Hematopoietic multipotent progenitor cell (in vitro differentiated cells): ENCODE measurements at places on chromosomes 11 and 22.

DNA sequence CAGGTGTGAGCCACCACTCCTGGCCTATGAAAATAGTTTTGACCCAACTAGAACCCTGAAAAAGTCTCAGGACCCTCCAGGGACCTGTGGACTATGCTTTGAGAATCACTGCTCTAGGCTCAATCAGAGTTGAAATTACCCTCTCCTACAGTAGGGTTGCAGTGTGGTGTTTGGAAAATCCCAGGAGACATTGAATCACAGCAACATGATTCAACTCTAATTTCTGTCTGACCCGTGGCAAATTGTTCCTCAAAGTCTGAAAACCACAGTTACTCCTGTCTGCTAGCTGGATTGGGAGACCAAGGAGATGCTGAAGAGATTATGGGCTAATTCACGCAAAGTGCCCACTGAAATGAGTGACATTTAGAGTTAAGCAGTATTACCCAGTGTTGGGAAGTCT lies 5.4 kb upstream of the MTMR3 start:
- no peak for DNase-seq

GRCh38 chr22:49704345-49705215 lies 123.1 kb downstream of the BRD1 start:
- DNase-seq: no peak

DNA sequence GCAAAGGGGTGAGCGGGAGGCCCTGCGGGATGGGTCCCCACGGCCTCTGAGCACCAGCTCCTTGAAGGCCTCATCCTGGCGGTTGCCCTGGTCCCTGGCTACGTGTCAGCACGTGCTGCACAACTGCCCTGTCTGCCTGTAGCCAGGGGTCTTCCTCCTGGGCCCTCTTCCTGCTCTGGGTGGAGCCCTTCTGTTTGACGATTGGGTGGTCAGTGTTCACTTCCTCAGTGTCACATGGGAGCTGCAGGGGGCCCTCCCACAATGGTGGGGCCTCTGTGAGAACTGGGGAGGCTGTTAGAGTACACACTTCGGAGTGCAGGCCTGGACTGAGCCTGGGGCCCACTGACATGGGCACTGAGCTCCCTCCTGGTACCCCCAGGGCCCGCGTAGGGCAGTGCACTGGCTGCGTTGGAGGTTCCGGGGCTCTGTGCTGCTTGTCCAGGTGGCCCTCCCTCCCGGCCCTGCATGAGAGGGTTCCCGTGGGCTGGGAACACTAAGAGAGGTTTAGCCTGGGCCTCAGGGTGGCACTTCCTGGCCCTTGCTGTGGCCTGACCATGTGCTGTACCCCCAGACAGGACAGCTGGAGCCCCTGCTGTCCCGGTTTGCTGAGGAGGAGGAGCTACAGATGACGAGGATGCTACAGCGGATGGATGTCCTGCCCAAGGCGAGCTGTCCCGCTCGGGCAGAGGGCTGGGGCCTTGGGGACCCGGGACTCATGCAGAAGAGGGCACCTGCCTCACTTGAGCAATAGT lies 13.8 kb downstream of the DGCR6L start:
- DNase-seq: no peak

DNA sequence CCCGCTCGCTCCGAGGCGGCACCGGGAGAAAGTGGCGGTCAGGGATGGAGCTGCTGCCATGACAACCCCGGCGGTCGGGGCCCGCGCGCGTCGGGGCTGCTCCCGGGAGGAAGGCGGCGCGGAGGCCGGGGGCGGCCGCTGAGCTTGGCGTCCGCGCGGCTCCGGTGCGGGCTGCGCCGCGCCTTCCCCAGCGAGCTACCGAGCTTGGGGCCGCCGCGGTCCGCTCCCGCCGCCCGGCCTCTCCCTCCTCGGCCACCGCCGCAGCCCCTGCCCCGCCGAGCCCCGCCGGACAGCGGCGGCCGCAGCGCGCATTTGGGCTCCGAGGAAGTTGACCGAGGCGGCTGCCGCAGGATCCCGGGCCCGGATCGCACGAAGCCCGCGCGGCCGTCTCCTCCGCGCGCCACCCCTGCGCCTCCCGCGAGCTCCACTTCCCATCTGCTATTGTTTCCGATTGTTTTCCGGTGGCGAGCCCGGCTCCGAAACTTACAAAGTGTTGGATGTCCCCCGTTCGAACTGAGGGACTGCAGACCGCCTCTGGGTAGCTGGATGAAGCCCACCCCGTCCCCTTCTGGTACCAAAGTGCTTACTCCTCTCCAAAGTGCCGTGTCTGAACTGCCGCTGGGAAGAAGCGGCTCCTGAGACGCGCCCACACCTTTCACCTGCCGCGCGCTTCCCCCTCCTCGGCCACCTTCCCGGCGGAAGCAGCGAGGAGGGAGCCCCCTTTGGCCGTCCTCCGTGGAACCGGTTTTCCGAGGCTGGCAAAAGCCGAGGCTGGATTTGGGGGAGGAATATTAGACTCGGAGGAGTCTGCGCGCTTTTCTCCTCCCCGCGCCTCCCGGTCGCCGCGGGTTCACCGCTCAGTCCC lies 540.3 kb downstream of the NTM start:
- peak; percentile 14 for DNase-seq

GRCh38 chr11:101453682-101454081 lies 130.1 kb downstream of the TRPC6 start:
- no peak for DNase-seq
